T-helper 2 cell (primary cell): ENCODE measurements at places on chromosomes 11 and 22.

GRCh38 chr11:99240192-99241030 is 219.7 kb downstream of the CNTN5 start:
- no peak for DNase-seq

DNA sequence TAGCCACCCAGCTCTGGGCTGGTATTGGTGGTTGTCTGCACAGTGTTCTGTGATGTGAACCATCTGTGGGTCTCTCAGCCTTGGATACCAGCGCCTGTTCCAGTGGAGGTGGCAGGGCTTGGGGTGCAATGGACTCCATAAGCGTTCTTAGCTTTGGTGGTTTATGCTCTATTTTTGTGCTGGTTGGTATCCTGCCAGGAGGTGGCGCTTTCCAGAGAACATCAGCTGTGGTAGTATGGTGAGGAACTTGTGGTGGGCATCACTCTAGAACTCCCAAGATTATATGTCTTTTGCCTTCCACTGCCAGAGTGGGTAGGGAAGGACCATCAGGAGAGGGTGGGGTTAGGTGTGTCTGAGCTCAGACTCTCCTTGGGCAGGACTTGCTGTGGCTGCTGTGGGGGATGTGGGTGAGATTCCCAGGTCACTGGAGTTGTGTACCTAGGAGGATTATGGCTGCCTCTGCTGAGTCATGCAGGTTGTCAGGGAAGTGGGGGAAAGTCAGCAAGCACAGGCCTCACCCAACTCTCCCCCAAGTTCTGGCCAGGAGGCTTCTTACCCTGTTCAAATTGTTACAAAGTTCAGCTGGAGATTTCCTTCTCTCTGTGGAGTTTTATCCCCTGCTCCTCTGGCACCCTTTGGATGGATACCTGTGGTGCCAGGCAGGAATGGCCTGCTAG is 47.2 kb downstream of the MRGPRX2 start:
- no peak for DNase-seq

DNA sequence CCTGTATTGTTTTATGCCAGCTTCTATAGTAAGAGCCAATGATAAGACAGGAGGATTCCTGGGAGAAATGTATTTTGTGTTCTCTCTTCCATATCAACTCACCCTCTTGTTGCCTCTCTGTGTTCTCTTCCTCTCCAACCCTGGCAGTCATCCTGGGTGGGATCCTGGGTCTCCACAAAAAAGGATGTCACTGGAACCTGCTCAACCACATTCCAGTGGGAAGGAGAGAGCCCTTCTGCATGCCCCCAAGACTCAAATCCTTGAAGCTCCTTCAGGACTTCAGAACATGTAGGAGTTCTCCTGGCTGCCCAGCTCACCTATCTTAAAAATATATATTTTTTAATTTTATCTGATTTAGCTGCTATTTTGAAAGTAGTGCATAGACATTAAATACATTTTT is 26.1 kb downstream of the APOL6 start:
- DNase-seq: no peak

GRCh38 chr11:5696210-5696609 is 6.6 kb downstream of the TRIM22 start:
- DNase-seq: no peak

- DNase-seq: no peak
Observed at GRCh38 chr11:9017773-9018172, 14.0 kb upstream of the NRIP3 start.

- DNase-seq: no peak
Observed at GRCh38 chr11:6894097-6894496, 1.8 kb upstream of the OR2D2 start.

DNA sequence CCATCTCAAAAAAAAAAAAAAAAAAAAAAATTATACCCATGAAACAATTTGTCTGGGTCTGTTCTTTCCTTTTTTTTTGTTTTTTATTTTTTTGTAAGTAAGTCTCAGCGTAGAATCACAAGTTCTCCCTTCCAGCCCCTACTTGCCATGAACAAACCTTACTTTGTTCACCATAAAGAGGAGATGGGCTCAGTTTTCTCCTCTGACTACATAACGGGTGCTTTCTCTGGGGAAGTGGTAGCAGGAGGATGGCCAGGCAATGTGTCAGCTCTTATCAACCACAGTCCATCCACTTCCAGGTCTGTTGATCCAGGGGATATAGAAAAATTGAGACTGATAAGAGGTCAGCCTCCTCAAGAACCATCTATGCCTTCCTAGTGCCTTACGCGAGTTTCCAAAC is 11.0 kb downstream of the ASCC2 start:
- no peak for DNase-seq

DNA sequence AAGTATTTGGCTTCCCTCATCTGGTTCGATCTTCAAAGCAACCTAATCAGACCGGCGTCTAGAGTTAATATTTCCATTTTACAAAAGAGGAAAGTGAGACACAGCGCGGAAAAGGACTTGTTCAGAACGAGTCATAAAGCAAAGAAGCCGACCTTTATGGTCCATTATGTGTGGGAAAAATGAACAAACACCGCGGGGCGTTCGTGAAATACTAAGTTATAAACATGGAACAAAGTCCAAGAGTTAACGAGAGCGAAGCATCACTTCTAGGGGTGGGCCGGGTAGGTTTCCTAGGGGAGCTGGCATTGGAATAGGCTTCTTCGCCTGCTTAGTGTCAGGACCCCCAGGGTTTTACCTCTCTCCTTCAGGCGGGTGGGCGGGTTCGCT is 575 bp downstream of the DUSP18 start:
- peak; percentile 5 for DNase-seq

DNA sequence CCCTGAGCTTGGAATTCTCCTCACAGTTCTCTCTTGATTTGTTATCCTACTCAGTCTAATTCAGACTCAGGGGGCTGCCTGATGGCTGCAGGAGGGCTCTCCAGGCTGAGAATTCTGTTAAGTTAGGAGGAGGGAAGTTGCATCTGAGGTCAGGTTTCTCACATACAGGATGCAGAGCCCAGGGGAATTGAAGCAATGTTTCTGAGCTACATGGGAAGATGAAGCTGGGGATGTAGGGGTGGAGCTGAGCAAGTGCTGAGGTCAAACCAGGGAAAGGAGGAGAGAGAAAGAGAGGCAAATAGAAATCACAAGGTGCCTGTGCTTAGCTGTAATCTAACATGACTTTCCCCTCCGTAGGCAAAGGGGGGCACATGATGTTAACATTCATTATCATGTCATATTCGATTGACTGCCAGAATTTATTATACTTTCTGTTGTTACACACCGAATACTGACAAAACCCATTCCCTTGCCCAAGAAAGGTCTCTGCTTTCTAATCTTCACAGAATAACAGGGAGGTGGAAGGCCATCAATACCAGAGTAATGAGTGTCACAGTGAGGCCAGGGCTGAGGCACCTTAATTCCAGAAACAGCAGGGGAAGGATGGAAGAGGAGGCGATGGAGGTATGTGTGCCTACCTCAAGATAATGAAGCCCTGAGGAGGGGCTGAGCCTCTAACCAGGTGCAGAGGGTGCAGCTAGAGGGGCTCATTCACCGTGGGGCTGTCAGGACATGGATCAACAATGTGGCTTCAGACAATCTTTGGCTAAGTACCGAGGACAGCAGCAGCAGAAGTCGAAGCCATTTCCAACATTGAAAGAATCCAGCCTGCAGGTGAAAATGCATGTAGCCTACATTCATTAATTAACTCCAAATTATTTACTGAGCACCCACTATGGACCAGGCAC is 205.4 kb upstream of the SNX19 start:
- DNase-seq: no peak

- no peak for DNase-seq
Observed at GRCh38 chr11:496834-497564, 10.0 kb downstream of the RNH1 start.

DNA sequence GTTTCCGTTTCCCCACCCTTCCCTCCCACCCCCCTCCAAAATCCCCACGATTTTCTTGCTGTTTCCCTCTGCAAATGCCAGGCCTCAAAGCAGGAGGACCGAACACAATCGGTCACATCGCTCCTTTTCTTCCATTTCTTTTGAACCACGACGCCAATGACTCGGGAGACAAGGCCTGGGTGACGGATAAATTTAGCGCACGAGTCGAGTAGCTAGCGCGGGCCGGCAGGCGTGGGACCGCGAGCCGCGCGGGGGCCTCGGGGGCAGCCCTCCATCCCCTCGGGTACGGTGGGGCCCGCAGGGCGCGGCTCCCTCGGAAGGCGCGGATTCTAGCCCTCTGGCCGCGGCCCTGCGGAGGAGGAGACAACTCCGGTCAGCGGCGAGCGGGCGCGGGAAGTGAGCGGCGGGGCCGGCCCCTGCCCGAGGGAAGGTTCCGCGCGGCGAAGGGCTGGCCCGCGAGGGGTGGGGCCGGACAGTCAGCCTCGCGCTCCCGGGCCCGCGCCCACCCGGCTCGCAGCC is 414 bp downstream of the JOSD1 start:
- DNase-seq: no peak

DNA sequence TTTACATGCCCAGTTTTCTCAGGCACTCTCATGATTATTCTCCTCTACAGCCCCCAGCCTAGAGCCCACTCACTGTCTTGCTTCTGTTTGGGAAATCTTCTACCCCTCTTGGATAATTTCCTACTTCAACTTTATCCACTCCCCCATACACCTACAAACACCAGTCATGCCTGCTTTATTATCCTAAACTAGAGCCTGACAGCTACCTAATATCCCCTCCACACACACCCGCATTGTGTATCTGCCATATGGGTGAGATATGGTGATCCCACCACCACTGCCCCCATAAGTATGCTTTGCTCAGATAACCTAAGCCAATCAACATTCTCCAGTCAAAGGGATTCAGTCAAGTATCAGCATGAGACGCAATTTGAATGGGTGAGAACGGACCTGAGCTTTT is 15.3 kb upstream of the FJX1 start:
- DNase-seq: no peak

DNA sequence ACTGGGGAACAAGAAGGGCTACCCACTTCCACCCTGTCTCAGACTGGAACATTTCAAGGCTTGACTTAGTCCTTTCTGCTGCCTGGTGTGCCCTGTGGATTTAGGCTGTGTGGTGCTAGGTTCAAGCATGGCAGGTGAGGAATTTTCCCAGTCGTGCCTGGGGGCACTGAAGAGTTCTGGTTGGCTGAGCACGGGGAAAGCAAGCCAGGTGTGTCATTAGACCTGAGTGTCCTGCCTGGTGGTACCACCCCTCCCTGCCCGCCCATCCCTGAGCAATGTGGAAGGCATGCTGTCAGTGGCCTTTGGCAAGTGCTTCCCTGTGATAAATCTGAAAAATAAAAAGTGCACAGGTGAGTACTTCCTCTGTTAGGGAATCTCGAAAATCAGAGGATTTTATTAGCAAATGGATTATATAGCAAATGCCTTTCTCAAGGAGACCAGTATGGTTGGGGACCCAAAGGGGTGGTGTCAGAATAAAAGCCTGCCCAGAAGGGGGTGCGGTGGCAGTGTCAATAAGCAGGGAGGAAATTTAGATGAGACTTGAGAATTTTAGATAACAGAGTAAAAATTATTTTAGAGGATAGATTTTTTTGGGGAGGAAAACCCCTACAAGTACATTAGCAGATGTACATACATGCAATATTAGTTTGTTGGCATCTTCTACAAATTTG is 22.8 kb downstream of the TEAD1 start:
- DNase-seq: no peak

DNA sequence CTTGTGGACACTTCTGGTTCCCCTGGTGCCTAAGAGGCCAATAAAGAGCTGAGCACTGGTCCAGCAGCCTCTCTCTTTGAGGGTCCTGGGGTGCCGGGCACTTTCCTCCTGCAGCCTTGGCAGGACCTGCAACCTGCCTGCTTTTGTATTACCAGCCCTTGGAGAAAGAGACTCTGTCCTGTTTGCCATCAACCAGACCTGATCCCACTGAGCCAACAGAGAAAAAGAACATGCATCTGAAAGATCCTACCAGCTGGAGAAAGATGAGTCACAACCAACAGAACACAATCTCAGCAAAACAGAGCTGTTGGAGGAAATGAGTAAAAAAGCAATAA is 321.0 kb downstream of the DDX10 start:
- DNase-seq: no peak

DNA sequence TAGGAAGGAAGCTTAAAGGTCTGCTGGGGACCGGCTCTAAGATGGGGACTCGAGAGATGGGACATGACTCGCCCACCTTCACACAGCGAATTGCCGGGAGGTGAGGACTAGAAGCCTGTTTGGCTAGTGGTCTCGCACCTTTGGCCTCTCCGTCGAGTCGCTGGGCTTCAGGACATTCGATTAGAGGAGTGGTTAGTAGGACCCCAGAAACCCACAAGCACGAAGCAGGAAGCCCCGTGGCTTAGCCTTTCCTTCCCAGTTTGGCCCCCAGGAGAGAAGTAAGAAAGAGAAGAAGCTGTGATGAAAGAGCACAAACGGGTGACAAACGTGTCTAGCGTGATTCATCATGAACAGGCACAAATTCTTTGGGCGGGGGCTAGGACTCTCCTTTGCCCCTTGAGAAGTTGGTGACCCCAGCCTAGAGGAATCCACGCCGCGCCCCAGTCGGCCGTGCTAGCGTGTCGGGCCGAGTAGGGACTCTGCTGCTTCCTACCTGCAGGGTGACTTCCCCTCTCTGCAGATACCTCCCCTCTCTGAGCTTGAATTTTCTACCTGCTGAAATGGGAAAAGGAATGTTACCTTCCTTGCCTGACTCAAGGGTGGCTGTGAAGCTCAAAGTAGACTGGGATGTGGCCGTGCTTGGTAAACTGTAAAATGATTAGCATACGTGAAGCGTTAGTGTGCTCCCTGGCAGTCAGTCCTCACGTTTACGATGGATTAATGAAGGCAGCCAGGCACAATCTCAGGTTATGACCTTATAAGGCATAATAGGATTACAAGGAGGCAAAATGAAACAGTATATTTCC is 1.1 kb upstream of the ADM start:
- DNase-seq: no peak

GRCh38 chr11:85171648-85172257 is 455.4 kb downstream of the DLG2 start:
- DNase-seq: no peak

DNA sequence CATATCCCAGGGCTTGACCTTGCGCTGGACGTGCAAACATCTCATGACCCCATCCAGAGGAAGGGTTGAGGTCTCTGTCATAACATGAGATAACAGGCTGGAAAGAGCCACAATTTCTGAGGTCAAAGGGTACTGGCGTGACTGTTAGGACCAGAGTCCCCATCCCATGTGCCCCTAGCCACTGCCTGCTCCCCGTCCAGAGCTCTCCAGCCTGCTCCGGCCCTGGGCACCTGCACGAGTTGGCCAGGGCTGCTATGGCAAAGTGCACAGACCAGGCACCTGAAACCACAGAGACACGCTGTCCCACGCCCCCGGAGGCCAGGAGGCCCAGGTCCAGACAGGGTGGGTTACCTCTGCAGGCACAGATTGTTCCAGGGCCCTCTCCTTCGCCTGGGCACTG is 58.9 kb downstream of the SHANK2 start:
- DNase-seq: no peak

DNA sequence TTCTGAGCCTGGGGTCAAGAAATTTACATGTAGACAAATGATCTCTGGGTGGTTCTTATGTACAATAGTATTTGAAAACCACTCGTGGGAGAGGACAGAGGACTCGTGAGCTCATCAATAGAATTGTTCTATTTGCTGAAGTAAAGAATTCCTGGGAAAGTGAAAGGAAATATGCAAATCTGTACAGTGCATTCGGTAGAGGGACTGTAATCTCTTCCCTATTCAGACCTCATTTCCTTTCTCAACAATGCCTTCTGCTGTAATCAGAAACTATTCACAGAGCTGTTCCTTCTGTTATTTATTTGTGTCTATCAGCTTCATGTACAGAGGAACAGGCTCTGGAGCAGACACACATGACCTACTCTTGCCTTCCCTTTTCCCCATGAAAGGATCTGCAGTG is 709.4 kb upstream of the KIRREL3 start:
- DNase-seq: no peak

- DNase-seq: no peak
Observed at GRCh38 chr11:66624450-66624849, 8.0 kb downstream of the RBM14 start.

- DNase-seq: no peak
Observed at GRCh38 chr11:86922225-86922624, 33.0 kb downstream of the FZD4 start.
